ENCODE measurements at places on chromosomes 4 and X.

- no peak for DNase-seq
Measured at GRCh38 chr4:101782546-101782945, 8.0 kb upstream of the BANK1 start.

- peak; percentile 14 for DNase-seq
Measured at GRCh38 chrX:133045986-133046385, 50.9 kb downstream of the USP26 start.

- no peak for DNase-seq
Measured at GRCh38 chr4:68416591-68416990, 30.7 kb upstream of the TMPRSS11E start.

- no peak for DNase-seq
Measured at GRCh38 chr4:63361628-63362027, 1047.6 kb downstream of the TECRL start.

DNA sequence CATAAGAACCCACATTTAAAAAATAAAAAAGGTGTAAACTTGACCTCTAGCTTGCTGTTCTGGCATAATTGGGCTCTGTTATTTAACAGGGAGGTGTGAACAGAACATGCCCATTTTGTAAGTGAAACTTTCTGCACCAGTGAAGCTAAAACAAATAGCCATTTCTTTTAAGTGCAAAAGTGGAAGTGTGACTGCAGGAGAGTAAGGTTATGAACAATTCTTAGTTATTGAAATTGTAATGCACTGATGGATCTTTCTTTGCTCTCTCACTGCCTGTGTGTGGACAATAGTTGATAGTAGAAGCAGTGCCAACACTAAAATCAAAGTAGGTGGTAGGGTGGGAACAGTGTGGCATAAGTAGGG is 12.6 kb downstream of the P2RY10 start:
- DNase-seq: no peak

DNA sequence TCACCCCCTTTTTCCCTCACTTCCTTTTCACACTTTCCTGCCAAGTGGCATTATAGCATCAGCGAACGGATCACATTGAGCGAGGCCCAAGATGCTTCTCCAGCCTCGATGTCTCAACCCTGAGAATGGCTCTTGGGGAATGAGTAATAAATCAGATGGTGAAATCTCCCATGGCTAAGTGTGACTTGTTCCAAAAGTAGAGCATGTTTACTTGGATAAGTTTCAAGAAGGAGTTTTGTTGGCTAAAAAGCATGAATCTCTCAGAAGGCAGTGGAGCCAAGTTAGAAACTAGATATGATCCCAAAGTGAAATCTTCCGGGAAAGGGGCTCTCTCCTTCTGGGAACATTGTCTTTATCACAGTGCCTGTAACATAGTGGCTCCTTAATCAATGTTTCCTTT is 316.3 kb downstream of the CAMK2D start:
- peak; percentile 45 for DNase-seq

- no peak for DNase-seq
Measured at GRCh38 chr4:183821076-183821853, 83.8 kb upstream of the STOX2 start.

DNA sequence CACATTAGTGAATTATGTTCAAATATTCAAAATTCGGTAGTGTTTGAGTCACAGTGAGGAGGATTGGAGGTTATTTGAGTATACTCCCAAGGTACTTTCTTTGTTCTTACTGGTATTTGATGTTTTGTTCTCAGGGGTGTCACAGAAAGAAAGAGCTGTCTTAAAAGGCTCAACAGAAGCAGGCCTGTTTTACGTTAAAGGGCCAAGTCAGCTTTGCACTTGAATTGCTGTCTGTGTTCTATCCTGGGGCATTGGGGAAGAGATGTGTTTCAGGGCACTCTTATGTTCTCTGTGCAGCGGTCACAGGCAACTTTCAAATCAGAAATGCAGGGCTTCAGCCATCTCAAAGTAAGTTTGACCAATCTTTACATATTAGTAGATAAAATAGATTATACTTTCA is 1113.1 kb upstream of the LCORL start:
- DNase-seq: no peak

- DNase-seq: no peak
Measured at GRCh38 chrX:87167841-87168240, 349.8 kb upstream of the KLHL4 start.

GRCh38 chr4:145019346-145019745 is 78.7 kb downstream of the ANAPC10 start:
- no peak for DNase-seq

GRCh38 chr4:156538210-156538609 is 433.4 kb downstream of the PDGFC start:
- no peak for DNase-seq

DNA sequence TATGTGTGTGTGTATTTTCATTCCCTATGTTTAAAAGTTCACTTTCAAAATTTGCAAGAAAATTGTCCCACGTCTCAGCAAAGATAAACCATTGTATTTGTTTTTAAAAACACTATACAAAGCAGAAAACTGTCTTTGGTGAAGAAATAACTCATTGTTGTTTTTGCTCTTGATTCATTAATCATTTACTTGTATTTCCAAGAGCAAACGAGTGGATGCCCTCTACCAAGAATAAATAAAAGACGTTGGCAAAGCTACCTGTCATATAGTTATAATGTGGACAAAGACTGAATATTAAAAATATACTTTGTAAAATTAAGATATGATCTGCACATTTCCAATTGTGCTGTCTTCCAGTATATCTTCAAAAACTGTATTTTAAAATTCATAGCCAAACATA is 210.9 kb upstream of the NDST3 start:
- no peak for DNase-seq

DNA sequence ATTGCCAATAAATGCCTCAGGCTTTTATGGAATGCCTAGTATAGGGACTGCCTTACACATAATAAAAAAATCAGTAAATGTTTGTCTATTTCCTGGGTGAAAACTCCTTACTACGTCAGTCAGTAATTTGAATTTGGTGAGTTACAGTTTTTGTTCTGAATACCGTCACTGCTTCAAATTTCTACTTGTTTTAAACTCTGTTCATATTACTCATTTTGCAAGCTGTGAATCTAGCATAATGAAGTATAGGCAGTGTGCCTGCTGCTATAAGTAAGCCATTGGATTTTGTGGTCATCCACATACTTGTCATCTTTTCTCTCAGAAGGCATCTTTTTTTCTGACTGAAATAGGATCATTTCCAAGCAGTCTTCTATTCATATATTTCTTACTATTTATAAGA is 43.1 kb downstream of the SYNPO2 start:
- no peak for DNase-seq

GRCh38 chrX:7190157-7190556 is 42.2 kb upstream of the PUDP start:
- DNase-seq: no peak

DNA sequence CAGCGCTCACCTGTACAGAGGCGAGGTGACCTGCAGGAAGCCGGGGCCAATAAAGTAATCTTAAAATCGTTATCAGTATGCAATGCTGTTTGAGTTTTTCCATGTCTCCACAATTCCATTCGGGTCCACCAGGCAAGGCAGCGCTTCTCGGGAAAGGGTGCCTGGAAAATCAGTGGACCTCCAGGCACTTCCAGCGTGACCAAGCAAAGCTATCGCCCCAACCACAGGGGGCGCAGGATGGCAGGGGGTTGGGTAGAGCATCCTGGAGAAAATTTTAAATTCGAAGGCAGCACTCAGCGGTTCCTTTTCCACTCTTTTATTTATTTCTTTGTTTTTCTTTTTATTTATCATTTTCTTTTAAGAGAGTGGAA is 5.4 kb upstream of the SOX3 start:
- DNase-seq: no peak

DNA sequence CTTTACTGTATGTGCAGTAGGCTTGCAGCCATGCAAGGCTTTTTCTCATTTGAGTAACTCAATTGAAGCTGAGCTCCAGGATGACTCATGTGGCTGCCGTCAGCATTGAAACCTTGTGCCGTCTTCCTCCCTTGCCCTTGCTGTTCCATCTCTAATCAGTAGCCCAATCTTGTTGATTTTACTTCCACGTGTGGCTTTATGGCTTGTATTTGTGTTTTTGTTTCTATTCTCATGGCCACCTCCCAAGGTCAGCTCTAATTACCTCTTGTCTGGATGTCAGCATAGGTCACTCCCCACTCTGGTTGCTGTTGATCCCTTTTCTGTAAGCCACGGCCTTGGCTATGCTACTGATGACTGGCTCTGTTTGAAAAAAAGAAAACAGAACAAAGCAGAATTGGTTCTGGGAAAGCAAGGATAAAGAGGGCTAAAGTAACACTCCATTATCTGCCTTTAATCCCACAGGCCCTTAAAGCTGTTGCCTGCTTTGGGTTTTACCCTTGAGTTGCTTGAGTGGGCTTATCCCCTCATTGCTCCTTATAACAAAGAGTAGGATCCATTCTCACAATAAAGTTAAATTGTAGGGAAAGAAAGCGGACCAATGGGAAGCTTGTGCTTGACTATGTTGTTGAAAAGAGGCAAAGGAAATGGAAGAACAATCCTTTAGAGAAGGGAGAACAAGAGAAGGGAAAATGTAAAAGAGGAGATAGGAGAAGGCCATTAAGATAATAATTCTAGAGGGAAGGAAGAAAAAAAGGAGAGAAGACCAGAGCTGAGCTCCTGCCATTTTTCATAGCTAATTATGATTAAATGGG is 173.9 kb upstream of the PGRMC2 start:
- peak; percentile 61 for DNase-seq

GRCh38 chr4:118586357-118586790 is 98.8 kb upstream of the METTL14 start:
- DNase-seq: no peak

- DNase-seq: no peak
Measured at GRCh38 chrX:13281289-13281688, 38.6 kb downstream of the ATXN3L start.

DNA sequence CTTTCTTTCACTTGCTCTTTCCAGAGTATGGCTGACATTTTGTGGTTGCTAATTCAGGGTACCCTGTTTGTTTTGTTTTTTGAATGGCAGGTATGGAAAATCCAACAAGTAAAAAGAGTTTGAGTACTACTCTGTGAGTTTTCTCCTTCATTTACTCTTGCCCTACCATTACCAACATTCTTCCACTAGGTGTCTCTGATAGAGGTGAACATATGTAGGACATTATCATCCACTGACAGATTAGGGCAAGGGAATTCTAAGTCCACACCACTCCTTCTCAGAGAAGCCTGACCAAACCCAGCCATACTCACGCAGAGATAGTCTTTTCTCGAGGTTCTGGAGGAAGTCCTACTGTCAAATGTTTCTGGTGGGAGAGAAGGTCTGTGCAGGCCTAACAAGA is 36.7 kb upstream of the HDAC8 start:
- no peak for DNase-seq

DNA sequence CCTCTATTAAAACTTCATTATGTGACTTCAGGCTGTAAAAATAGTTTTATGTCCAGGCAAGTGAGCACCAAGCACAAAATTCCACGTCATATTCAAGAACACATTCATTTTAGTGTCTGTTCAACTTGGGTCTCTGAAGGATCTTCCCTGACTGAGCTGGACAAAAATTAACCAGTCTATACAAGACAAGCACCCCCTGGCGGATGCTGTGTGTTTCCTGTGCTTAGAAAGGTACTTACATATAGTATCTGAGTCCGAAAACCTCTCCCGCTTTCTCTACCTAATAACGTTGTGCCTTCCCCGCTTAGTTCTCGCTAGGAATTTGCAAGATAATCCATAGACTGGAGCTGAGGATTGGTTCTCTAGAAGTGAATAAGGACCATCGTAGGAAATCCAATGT is 2214.5 kb upstream of the TENM3 start:
- peak; percentile 28 for DNase-seq

GRCh38 chr4:99645036-99645435 is 12.6 kb downstream of the C4orf54 start:
- DNase-seq: no peak

GRCh38 chr4:3286335-3287175 is 6.3 kb upstream of the RGS12 start:
- DNase-seq: no peak

DNA sequence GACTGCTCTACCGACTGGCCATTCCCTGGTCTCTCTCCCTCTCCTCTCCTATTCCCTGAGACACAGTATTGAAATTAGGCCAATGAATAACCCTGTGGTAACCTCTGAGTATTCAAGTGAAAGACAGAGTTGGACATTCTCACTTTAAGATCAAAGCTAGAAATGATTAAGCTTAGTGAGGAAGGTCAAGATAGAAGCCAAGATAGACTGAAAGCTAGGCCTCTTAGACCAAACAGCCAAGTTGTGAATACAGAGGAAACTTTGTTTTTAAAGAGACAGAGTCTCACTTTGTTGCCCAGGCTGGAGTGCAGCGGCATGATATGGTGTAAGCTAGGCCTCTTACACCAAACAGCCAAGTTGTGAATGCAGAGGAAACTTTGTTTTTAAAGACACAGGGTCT is 64.6 kb downstream of the KDM6A start:
- no peak for DNase-seq

DNA sequence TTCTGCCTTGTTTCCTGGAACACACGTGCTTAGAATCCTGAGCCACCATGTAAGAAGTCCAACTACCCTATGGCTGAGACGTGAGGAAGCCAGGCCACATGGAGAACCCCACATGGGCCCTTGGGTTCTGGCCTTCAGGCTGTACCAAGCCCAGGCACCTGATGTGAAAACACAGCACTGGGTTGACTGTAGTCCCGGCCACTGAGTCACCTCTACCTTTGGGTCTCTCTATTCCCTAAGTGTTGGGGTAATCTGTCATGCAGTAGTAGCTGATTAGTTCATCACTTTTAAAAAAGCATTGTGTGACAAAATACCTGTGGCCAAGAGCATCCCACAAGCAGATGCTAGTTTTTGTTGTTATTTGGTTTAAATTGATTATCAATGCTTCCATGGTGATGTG is 24.3 kb downstream of the CFAP97 start:
- DNase-seq: no peak

DNA sequence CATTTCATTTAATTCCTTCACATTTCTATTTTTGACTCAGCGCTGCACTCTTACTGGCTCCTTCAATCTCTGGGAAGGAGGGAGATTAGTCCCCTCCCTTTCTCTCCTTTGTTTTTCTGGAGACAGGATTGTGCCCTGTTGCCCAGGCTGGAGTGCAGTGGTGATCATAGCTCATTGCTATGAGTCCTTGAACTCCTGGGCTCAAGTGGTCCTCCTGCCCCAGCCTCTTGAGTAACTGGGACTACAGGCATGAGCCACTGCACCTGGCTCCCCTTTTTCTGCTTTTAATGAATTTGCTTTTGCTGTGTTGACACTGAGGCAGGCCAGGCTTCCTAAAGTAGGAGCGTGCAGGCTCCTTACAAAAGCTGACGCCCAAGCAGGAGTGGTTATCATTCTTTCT is 10.5 kb downstream of the TBC1D14 start:
- DNase-seq: no peak

Data from amniotic stem cell (primary cell).